ENCODE measurements at places on chromosomes 7 and 10.
A peak's percentile ranks its signal among the peaks of the same experiment; 100 is the strongest.

DNA sequence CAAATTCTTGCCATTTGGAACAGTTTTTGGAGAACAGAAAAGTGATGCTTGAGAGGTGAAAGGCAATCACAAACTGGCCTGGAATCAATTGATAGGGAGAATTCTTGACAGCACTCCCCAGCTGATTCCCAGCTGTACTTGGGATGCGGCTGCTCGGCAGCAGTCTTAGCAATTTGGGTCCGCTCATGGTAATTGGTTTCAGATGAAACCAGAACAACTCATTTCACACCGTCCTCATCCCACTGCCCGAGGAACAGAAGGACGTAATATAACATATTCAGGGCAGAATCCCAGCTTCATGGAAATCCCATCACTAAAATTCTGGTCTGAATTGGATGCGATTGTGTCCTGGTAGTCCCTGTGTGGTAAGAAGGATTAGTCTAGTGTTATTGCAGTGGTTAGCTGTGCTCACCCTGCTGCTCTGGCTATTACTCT lies 223.3 kb upstream of the FERD3L start:
- DNase-seq, result no peak

DNA sequence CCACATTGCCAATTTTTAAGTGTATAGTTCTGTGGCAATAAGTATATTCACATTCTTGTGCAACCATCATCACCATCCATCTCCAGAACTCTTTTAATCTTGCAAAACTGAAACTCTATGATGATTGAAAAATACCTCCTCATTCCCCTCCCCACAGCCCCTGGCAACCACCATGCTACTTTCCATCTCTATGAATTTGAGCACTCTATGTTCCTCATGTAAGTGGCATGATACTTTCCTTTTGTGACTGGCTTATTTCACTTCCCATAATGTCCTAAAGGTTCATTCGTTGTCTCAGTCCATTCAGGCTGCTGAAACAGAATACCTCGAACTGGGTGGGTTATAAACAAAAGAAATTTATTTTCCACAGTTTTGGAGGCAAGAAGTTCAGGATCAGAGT lies 23.4 kb upstream of the EGR2 start:
- no peak for DNase-seq

DNA sequence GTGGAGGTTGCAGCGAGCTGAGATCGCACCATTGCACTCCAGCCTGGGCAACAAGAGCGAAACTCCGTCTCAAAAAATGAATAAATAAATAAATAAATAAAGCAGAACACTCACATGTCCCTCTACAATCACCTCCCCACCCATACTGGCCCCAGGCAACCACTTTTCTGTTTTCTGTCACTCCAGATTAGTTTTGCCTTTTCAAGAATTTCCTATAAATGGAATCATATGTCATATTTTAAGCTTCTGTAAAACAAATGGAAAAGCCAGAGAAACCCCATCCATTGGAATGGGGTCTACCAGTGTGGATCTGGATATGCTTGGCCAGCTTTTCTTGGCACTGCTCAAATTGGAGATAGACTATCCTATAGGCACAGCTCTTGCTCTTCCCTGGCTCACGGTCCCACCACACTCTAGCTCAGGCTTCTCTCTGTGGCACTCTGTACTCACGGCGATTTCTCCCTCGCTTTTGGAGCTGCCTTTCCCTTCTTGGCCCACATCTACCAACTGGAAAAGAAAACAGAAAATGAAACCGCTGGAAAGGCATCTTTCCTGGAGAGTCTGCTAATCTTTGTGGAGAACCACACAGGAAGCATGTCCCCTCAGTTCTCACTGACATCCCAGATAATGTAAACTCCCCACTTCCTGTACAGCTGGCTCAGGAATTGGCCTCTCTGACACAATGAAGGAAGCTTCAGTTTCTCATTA lies 210.1 kb downstream of the JCAD start:
- DNase-seq, result no peak

DNA sequence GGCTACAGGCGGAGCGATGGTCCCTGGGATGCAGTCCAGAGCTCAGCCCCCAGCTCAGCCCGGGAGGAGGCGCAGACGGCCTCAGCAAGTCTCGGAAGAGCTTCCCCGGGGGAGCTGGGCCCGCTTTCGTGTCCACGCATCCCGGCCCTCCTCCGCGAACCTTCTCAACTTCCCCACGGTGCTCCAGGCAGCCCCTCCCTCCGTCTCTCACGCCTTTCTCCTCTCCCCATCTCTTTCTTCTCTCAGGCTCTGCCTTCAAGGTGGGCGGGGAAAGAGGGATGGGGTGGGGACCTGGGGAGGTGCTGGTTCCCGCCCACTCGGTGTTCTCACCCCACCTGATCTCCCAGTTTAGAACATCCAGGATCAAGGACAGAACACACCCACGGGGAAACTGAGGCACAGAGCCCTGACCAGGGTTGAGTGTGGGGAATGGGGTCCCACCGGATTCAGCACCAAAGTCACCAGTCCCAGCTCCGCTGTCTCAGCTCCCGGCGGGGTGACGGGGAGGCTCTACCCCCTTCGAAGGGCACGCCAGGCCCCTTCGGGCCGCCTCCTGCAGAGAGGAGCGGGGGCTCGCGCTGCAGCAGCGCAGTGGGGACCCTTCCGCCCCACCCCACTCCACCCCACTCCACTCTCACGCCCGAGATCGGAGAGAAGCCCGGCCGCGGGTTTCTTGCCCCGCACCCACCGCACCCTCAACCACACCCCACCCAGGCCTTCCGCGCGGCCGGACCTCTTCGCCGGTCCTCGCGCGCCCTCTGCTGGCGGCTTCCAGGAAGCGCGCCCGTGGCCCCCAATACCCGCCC lies 18.2 kb downstream of the POLL start:
- peak; percentile 73 for DNase-seq

- no peak for DNase-seq
Measured at GRCh38 chr7:2542916-2543871, 12.1 kb downstream of the BRAT1 start.

- DNase-seq, result no peak
Measured at GRCh38 chr10:13631594-13631993, 44.8 kb downstream of the PRPF18 start.

- DNase-seq, result no peak
Measured at GRCh38 chr10:42482411-42482810, 156.0 kb downstream of the ZNF33B start.

- no peak for DNase-seq
Measured at GRCh38 chr7:29598613-29599012, 35.0 kb downstream of the PRR15 start.

- no peak for DNase-seq
Measured at GRCh38 chr7:155459700-155460461, 2.0 kb downstream of the EN2 start.

- no peak for DNase-seq
Measured at GRCh38 chr7:78212476-78213060, 414.0 kb downstream of the PHTF2 start.
